Caco-2 (cell line): ENCODE measurements at places on chromosomes 11 and 22. TPM values are rescaled to one million over a fixed set of nuclear protein-coding genes. Genes with fewer than 3 reads are reported as not detected.

GRCh38 chr11:84914511-84914910 lies 712.6 kb downstream of the DLG2 start:
- no peak for DNase-seq

GAS2 gene
- 9.4 and 11.1 TPM in 2 replicates for total RNA-seq

DNA sequence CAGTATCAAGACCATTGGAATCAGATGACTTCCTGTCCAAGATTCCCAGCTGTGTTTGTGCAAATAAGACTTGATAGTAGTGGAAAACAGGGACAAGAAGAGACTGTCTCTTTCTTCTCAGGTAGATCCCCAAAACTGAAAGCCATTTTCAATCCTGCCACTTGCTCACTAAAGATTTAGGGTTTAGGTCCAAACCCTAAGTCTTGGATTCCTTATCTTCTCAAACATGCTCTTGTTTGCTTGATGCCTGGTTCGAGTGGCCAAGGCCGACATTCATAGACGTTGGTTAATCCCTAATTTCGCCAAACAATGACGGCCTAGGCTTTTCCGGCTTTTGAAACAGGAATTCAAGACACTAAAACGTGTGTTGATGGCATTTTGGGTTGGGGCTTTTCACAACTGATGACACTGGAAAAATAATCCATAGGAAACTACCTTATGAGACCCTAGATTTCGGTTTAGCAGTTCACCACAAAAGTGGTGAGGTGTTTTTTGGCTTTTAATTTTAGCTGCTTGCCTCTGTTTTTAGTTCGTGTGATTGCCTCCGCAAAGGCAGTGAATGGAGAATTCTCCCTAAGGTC lies 1.0 kb upstream of the GTPBP1 start:
- no peak for DNase-seq

DNA sequence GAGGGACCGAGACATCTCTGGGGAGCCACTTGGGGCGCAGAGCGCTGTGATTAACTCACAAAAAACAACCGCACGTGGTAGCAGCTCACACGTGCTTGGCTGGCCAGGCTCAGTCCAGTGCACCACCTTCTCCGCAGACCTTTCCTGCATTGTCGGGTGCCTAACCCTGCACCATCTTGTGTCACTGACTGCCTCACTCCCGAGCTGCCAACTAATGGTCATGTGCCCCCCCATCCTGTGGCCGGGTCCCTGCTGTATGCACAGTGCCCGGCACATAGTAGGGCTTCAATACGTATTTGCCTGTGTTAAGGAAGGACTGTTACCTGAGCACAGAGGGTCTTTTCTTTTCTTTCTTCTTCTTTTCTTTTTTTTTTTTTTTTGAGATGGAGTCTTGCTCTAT lies 71.9 kb downstream of the ARHGAP8 start:
- DNase-seq, result no peak

DNA sequence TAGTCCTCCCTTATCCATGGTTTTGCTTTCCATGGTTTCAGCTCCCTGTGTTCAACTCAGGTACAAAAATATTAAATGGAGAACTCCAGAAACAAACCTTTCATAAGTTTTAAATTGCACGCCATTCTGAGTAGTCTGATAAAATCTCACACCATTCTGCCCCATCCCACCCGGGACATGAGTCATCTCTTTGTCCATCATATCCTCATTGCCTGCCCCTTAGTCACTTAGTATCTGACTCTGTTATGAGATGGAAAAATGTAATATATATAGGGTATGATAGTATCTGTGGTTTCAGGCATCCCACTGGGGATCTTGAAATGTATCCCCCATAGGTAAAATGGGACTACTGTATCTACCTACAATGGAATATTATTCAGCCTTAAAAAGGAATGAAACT lies 35.5 kb upstream of the FGF3 start:
- DNase-seq, result no peak

- no peak for DNase-seq
Observed at GRCh38 chr22:40204321-40205116, 26.8 kb downstream of the TNRC6B start.

PAX6 gene
- 0.43 and 0.74 TPM in 2 replicates for total RNA-seq

CASP5 gene
- 1.4 and 1.5 TPM in 2 replicates for total RNA-seq

TMEM132A gene
- 86.6 and 97.3 TPM in 2 replicates for total RNA-seq

DNA sequence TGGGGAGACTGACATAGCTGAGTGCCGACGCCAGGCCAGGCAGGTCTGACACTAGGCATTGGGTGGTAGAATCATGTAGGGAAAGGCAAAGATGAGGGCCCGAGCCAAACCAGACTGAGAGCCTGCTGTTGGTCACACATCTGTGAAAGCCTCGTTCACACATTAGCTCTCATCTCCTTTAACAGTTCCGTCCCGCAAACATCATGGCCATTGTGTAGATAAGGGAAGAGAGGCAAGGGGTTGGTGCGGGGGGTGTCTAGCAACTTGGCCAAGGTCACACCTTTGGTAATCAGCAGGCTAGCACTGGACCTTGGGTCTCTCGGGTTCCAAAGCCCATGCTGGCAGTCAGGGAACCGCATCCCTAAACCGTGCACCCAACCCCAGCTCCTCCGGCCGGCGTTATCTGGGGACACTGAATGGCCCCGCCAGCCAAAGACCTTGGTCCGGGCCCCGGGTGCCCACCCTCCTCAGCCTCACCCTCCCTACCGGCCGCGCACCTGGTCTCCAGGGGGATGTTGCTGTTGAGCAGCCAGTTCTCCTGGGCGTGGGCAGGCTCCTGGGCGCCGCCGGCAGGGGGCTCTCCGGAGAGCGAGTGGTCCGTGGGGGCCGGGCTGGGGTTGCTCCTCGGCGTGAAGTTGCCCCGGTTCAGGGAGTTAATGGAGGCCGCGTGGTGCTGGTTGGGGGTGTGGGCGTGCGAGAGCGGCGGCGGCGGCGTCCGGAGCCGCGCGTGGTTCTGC lies 328.3 kb upstream of the NARS2 start:
- DNase-seq, result no peak

TMPRSS6 gene
- 1.5 and 1.6 TPM in 2 replicates for total RNA-seq

DNA sequence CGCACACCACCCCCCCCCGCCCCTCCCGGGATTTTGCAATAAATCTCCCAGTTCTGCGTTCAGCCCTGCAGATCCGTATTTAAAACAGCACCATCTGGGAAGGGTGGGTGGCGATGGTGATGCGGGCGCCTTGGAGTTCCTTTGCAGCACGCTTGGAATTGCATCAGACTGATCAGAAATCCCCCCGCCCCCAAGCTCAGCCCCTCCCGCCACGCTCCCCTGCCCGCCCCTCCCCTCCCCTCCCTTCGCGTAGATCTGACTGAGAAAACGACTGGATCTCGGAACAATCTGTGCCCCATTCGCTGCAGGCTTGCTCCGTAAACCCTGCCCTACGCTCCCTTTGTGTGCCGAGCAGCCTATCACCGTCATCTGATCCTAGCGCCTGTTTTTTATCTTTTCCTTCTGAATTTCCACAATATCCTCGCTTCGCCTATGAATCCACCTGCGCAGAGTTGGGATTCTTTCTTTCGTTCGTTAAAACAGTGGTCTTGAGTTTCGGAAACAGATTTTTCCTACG lies 18.1 kb upstream of the BDNF start:
- peak; percentile 72 for DNase-seq

DNA sequence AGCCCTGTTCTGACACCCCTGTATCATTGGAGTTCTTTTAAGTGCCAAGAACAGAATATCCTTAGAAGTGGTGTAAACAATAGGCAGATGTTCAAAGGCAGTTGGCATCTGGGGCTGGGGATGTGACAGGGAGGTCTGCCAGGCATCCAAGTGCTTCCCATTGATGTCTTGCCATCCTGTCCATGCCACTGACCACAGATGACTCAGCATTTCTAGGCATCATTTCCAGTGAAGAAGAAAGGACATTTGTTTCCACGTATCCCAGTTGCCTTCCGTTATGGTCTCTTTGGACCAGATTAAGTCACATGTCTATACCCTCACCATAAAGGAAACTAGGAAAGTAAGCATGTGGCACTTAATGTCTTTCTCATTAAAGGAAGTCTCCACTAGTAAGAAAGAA lies 76.7 kb upstream of the BARX2 start:
- DNase-seq, result no peak
